ENCODE measurements at places on chromosomes 1 and 21.

- DNase-seq: peak; percentile 53
Measured at GRCh38 chr1:113859478-113860175, 11.9 kb downstream of the PTPN22 start.

DNA sequence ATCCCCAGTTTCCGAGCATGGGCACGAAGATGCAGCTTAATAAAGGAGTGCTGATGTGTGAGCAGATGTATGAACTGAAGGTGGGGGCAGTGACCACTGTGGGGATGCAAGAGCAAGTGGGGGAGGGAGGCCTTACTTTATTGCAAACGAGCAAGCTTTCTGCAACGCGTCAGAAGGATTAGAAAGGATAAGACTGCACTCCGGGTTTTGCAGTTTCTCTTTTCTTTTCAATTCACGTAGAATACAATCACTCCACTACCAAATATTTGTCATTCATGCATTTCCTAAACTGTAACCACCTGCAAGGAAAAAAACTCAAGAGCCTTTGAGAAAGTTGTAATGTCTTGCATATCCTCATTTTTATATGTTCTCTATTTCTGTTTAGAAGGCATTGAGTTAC lies 4.3 kb upstream of the OR2C3 start:
- no peak for DNase-seq

DNA sequence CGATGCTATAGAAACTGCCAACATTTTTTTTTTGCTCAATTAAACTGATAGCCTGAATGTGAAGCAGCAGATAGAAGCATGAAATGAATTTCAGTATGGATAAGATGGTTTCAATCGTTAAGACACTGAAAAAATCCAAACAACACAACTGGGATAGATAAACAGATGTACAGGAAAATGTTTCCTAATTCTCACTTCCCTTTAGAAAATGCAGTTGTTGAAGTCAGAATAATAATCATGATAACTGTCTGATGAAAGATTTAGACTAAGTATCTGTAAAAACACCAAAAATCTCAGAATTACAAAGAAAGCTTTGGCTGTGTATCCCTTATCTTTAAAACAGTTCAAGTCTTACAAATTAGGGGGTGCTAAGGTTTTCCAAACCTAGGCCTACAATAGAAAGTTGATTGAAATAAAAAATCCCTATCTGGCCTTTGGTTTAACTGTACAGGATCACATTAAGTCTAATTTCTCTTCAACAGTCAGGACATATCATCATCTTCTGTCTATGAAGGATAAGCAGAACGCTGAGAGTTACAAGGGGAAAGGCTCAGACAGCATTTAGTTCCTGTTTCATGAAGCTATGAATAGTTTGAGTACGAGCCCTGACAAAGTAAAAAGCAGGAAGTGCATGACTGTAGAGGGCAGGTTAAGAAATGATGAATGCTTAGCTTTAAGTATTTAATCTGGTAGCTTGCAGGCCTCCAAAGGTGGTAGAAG lies 203.2 kb downstream of the APP start:
- peak; percentile 43 for DNase-seq

DNA sequence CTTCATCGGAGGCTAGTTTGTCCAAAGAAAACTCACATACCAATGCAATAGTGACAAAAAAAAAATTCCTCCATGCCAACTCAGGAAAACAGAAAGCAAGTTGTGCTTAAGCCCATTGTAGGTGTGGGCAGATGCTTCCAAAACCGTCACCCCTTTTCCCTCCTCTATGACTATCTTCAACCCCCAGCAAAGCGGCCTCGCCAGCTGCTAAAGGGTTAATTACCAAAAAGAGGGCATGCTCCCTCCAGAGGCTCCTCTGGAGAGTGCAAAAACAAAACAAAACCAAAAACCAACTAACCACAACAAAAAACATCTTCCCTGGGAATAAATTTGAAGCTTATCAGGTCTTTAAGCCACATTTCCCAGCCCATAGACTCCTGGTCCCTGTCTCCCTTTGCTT lies 1.2 kb downstream of the LMOD1 start:
- no peak for DNase-seq

DNA sequence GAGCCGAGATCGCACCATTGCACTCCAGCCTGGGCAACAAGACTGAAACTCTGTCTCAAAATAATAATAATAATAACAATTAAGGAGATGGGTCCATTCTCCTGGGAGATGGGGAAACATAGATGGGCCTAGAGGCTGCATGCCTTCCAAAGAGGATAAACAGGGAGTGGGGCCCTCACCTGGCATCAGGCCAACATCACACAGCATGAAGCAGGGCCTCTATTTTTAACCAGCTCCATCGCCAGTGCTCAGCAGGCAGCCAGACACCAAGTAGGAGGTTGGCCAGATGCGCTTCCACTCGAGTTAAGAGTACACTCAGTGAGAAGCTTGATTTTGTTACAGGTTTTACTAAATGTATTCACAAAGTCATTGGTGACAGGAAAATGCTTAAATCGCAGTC lies 352.0 kb downstream of the RRAGC start:
- no peak for DNase-seq

GRCh38 chr1:22552021-22552420 lies 11.3 kb upstream of the EPHA8 start:
- no peak for DNase-seq
